Amniotic epithelial cell (primary cell): ENCODE measurements at places on chromosomes 4 and X.

DNA sequence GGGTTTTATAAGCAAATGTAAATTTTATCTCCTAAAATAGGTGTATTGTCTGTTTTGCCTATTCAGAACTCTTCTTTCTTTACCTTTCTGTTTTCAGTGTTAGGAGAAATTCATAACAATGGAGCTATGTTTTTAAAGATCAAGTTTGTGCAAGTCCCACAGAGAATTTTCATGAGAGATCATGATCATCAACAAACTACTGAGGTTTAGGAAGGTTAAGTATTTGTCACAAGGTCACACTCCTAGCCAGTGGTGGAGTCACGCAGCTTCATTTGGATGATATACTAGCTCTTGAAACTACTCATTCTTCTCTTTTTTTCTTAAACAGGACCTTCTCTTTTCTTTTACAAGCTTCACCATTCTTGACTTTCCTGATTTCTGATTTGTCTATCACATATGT lies 892.6 kb upstream of the FRG1 start:
- DNase-seq = no peak

- DNase-seq = peak; percentile 20
These were observed 332.0 kb downstream of the GRXCR1 start for GRCh38 chr4:43224559-43224958.

DNA sequence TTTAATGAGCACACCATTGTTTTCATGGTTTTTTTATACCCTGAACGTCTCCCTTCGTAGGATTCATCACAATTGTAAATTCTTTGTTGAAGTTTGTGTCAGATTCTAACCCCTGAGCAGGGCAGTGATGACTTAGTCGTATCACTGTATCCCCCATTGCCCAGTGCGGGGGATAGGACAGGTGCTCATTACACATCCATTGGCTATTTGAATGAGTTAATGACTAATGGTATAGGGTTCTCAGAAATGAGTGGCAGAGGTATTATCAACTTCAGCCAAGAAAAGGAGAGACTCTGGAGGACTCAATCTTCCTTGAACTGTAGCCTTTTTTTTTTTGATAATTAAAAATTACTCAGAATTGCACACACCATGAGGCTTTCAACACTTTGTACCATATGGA lies 64.6 kb downstream of the SYNPO2 start:
- DNase-seq = no peak

DNA sequence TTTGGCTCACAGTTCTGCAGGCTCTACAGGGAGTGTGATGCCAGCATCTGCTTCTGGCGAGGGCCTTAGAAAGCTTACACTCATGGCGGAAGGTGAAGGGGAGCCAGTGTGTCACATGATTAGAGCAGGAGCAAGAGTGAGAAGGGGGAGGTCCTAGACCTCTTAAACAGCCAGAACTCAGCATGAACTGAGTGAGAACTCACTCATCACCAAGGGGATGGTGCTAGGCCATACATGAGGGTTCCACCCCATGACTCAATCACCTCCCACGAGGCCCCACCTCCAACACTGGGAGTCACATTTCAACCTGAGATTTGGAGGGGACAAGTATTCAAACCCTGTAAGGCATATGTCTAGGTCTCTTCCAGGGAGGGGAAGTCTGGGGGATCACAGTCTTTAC lies 33.4 kb downstream of the SPRY1 start:
- no peak for DNase-seq

GRCh38 chrX:83845397-83845796 lies 15.5 kb upstream of the CYLC1 start:
- peak; percentile 10 for DNase-seq

GRCh38 chrX:123263747-123264146 lies 79.7 kb downstream of the GRIA3 start:
- no peak for DNase-seq

DNA sequence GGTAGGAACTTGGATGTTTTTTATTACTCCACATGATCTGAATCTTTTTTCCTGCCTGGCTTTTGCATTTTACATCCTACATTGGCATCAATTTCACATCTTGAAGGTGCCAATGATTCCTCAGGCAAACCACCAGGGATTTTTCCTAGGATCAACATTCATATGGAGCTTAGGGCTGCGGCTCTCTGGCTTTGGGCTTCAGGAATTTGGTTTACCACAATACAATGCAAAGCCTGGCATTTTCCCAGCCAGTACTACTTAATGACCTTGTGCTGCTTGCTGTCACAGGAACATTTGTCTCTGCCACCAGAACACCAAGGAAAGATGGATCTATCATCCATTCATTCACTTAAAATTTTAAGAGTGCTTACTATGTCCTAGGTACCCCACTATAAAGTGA lies 180.7 kb downstream of the PDGFC start:
- DNase-seq = peak; percentile 86

DNA sequence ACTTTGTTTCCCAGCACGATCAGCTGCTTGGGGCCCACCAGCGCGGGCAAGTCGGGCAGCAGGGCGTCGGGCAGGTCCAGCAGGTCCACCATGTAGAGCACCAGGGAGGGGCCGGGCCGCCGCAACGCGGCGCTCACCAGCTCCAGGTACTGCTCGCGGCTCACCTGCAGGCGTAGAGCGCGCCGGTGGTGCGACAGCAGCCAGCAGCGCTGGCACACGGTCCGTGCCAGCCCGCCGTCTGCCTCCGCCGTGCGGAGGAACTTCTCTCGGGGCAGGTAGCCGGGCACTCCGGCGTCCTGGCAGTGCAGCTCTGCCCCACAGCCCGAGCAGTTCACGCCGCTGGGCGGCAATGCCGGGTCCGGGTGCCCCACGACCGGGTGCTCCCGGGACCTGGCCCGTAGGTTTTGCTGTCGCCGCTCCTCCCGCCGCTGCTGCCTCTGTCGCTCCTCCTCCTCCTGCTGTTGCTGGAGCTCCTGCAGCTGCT lies 527 bp downstream of the NOA1 start:
- DNase-seq = no peak

DNA sequence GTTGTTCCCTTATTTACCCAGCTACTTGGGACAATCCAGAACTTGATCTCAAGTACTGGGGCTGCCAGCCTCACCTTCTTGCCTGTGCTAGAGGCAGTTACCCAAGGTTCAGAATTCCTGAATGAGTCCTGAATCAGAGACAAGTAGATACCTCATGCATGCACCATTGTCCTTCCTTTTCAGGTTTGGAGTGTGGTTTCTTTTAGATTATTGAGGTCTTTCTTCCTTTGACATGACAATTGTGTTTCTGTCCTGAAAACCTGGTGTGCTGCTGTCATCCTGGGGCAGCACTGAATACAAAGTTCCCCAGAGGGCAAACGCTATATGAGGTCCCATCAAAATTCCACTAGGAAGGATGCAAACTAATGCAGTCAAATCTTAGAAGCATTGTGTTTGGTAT lies 3.5 kb downstream of the CXCL2 start:
- no peak for DNase-seq

DNA sequence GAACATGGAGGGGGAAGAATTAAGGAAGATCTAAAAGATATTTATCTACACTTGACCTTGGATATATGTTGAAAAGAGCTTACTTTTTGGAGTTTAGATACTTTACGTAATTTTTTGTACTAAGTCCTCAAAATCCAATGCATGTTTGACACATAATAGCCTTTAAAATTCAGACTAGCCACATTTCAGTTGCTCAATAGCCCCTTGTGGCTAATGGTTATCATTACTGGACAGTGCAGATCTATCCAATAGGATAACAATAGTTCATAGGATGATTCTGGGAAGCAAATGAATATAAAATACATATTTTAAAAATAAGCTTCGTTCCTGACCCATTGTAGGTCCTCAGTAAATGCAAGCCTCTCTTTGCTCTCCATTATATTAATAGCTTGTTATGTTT lies 13.8 kb downstream of the AP1AR start:
- DNase-seq = peak; percentile 43
